ENCODE measurements at places on chromosomes 1 and 21.

- no peak for DNase-seq
Measured at GRCh38 chr21:44854391-44854663, 19.2 kb downstream of the PTTG1IP start.

DNA sequence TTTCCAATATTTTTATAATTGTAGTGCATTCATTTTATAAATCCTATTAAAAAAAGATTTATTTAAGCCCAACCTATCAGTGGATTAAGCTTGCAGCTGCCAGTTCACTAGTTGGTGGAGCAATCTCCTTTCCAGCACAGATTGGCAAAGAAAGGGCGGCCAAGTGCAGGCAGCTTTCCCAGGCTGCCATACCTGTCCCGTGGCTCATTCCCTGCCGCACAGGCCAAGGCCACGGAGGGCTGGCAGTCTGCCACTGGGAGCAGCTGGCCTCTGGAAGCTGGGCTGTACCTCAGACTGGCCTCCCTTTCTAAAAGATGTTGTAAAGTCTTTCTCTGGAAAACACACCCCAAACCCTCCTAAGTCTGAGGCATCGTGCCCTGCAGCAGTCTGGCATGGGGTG, 74.2 kb downstream of the SIM2 start:
- no peak for DNase-seq

DNA sequence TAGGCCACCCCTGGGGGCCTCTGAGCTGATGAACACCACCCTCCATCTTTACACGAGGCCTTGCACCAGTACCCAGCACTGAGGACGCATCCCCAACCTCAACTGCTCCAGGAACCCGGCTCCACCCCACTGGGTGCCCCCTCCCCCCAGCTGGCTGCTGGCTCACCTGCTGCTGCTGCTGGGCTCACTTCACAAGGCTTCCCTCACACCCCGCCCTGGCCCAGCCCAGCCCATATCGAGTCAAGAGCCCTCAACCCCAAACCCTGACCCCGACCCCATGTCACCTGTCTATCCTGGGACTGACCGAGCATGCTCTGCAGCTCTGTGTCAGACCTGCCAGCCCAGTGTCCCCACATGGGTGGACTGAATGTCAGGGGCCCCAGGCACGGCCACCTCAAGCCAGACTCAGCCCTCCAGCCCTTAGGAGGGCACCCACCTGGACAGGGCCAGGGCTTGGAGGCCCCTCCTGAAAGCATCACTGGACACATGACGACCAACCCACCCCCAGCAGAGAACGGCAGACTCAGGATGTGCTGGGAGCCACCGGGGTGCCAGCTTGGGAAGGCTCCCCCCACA, 21.4 kb downstream of the WNT9A start:
- no peak for DNase-seq

DNA sequence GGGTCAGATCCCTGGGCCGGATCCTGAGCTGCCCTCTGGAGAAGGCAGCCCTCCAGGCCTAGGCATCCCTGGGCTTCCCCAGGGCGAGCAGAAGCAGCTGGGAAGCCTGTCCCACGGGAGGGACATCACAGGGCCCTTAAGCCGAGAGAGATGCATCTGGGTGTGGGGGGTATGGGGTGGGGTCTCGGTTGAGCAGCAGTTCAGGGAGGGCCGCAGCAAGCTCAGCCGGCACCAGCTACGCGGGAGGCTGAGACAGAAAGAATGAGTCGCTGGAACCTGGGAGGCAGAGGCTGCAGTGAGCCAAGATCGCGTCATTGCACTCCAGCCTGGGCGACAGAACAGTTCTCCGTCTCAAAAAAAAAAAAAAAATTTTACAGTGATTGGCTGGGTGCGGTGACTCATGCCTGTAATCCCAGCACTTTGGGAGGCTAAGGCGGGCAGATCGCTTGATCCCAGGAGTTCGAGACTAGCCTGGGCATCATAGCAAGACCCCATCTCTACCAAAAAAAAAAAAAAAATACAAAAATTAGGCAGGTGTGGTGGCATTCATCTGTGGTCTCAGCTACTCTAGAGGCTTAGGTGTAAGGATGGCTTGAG, 37.7 kb downstream of the RRP1 start:
- no peak for DNase-seq

- no peak for DNase-seq
Measured at GRCh38 chr1:30668546-30669327, 54.6 kb downstream of the MATN1 start.

DNA sequence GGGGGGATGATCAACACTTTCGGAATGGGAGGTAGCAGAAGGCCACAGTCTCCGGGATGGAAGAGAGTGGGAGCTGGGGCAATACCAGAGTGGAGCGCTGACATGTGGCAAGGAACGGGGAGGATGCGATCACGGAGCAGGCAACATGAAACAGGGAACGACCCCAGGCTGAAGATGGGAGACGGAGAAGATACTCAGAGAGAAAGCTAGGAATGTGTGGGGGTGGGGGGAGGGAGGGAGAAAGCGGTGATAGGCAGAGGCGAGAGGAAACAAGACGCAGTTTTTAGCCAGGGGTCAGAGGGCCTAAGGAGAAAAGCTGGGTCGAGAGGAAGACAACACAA, 577 bp downstream of the RAB3GAP2 start:
- DNase-seq = peak; percentile 12

DNA sequence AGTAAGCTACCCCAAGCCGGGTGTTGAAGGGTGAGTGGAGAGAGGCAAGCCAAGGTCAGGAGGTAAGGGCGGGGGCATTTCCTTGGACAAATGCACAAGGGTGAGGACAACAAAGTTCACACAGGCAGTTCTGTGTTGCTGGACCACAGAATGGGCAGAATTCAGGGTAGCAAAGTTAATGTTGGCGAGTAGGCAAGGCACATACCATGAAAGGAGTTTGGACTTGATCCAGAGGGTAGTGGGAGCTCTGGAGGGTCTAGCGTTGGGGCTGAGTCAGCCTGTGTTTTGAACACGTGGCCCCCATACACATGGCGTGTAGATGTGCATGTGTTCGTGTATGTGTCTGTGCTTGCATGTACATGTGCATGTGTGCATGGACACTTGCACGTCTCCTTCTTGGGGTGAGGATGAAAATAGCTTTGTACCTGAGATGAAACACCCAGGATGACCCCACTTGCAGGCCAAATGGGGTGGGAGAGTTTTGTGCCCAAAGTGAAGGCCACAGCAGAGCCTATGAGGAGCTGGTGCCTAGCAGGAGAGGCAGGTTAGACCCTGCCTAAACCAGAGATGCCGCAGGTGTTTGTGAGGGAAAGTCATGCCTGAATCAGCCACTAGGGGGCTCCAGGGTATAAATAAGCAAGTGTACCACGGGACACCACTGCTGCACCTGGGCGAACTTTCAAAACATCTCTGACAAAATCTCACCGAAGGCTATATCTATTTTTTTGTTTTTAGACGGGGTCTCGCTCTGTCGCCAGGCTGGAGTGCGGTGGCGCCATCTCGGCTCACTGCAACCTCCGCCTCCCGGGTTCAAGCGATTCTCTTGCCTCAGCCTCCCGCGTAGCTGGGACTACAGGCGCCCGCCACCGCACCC, 21.8 kb downstream of the SLC27A3 start:
- DNase-seq = peak; percentile 76

DNA sequence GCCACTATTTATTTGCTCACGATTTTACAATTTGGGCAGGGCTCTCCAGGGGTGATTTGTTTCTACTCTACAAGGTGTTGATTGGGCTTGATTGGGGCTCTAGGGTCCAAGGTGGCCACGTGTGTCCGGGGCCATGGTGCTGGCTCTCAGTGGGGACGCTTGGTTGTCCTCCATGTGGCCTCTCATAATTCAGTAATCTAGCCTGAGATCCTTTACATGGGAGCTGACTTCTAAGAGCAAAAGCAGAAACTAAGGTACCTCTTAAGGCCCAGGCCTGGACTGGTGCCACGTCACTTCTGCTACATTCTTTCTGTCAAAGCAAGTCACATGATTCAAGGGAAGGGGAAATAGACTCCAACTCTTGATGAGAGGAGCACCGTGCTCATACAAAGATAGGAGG, 8.1 kb upstream of the PSRC1 start:
- no peak for DNase-seq

DNA sequence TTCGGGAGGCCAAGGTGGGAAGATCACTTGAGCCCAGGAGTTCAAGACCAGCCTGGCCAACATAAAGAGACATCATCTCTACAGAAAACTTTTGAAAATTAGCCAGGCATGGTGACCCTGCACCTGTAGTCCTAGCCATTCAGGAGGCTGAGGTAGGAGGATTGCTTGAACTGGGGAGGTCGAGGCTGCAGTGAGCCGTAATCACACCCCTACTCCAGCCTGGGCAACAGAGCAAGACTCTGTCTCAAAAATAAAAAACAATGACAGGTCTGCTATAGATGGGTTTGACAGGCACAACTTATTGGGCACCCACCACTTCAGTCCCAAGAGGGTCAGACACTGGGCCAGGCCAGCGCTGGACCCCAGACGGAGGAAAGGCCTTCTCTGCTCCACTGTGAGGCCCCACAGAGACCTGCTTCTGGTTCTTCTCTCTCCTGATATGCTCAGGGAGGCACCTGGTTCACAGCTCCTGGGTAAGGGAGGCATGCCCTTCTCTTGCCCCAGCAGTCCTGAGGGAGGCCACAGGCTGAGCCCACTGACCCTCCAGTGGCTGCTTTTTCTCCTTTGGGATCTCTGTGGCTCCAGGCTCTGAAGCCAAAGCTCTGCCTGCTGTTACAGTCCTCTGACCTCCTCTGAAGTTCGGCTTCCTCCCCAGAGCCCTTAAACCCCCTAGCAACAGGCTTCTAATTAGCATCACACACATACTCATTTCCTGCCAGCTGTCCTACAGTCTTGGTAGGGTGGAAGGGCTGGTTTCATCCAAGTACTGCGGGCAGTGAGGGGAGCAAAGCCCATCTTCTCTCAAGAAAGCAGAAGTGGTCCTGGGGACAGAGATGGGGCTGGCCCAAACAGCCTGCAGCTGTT, 14.4 kb downstream of the S100A16 start:
- DNase-seq = no peak

DNA sequence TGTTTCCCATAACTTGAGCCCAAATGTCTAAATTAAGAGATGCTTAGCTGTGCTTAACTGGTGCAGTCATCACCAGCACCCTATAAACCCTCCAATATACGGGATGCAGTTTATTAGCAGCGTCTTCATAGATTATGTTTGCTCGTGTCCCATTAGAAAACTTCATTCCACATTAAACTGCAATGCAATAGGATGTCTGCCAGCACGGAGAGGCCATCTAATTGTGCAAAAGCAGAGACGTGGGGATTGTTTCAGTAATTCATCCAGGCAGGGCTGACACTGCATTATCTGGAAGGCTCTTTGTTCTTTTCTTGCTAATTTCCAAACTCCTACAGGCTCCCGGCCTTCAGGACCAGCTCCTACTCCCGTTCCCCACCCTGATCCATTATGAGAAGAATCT, 89.5 kb downstream of the CSMD2 start:
- DNase-seq = no peak

- no peak for DNase-seq
Measured at GRCh38 chr1:5297180-5297885, 642.9 kb downstream of the AJAP1 start.

GRCh38 chr1:175197531-175197930, 5.0 kb upstream of the KIAA0040 start:
- no peak for DNase-seq

Data from NCI-H460 (cell line).